Breast epithelium (tissue), 4 donors: ENCODE measurements at places on chromosomes 1 and 21. TPM values are rescaled to one million over a fixed set of nuclear protein-coding genes. Genes with fewer than 3 reads are reported as not detected.

DNA sequence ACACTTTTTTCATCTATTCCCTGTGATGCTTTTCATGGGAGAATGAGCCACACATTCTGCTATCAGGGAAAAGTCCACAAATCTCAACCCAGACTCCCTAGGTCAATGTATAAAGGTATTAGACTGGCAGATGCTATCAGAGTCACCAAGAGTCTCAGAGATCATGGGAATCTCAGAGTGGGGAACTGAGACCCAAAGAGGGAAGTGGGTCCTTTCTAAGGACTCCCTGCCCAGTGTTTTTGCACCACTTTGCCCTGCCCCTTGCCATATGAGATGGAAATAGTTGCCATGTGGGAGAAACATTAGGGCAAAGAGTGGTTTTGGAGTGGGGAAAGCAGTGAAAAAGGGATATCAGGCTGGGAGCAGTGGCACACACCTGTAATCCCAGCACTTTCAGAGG, 19.1 kb upstream of the AZIN2 start:
- H3K27me3 ChIP-seq = no peaks in the 10 kb centered on the region
- no peak for DNase-seq
- H3K4me1 ChIP-seq = peaks cover 7% of the 10 kb centered on the region
- no peak overlapping the region for H3K4me3 ChIP-seq
- no peaks in the 10 kb centered on the region for H3K36me3 ChIP-seq
- H3K27ac ChIP-seq = no peak overlapping the region

The TFF3 gene
- 0.96 TPM for total RNA-seq

DNA sequence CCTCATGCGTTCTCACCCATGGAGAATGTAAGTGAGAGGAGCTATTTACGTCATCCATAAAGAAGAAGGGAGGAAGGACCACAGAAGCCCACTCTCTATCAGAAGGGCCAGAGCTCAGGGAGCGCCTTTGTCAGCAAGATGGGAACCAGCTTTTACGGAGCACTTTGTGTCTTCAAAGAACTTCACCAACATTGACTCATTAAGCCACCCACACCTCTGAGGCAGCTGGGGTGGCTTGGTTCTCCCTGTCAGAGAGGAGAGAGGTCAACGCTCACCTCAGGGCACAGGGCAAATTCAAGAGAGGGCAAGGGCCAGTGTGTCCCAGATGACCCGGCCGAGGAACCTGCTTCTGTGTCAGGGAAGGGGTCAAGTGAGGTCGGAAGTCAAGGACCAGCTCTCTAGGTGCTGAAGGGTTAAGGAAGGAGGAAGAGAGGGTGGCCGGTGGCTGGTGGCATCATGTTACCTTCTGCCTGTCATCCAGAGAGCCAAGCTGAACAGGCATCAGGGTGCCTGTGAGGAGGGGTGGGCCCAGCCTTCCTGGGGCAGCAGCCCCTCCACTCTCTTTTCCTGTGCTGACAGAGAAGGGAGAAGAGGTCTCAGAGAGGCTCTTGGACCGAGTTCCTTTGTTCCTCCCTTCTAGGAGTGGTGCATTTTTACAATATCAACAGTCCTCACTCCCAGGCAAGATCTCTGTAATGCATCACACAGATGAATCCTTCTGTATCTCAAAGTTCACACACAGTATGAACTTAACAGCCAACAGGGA, 109.0 kb downstream of the ETS2 start:
- H3K27me3 ChIP-seq = no peaks in the 10 kb centered on the region
- no peaks in the 10 kb centered on the region for H3K36me3 ChIP-seq
- H3K27ac ChIP-seq = peak overlapping the region; percentile 90
- H3K4me1 ChIP-seq = peaks cover 16% of the 10 kb centered on the region
- no peak overlapping the region for H3K4me3 ChIP-seq

DNA sequence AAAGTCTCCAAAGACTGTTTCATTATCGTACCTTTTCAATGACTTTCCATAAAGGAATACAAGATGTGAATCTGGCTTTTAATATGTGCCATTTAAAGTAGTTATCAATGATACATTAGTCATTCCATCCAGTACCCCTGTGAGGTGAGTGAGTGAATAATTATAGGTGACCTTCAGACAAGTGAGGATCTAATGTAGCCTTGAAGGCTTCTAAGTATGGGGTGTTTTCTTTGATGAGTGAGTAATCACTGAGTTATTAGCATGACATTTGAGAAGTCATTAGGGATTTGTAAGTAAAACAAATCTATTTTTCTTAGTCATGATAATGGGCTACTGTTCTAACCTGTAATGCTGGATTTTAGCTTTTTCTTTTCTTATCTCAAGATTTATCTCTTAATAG, 831.4 kb downstream of the ADGRL2 start:
- no peak overlapping the region for H3K27ac ChIP-seq
- H3K36me3 ChIP-seq = no peaks in the 10 kb centered on the region
- no peak overlapping the region for H3K4me3 ChIP-seq
